ENCODE measurements at places on chromosomes 4 and X.

DNA sequence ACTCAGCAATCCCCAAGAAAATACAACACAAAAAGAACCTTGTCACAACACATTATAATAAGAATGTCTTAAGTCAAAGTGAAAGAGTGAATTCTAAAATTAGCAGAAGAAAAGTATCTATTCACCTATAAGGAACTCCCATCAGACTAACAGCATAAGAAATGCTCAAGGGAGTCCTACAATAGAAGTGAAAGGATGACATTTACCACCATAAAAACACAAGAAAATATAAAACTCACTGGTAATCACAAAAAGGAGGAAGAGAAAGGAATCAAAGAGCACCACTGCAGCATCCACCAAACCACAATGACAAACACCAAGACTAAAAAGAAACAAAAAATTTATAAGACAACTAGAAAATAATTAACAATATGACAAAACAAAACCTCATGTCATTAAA lies 257.0 kb upstream of the AGTR2 start:
- no peak for DNase-seq

- no peak for DNase-seq
Observed at GRCh38 chr4:78379991-78380729, 171.4 kb upstream of the ANXA3 start.

DNA sequence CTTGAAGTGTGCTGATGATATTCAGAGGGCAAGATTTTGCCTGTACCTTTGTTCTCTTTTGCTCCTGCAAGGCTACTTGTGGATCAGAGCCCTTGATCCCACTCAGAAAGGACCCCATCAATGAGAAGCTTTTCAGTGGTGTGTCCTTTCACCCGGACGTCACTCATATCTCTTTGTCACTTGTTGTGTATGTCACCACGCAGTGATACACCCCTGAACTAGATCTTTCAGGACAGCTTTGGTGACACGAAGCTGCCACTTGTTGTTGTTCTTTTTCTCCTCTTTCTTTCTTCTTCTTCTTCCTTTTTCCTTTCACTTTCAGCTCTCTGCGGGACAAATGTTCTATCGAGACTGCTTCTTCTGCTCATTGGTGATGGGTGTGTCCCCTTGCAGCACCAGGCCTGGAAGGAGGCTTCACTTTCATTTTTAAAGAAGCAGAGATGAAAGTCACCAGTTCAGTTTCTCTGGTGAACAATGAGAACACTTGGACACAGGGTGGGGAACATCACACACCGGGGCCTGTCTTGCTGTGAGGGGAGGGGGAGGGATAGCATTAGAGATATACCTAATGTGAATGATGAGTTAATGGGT lies 83.6 kb downstream of the NBDY start:
- DNase-seq = peak; percentile 39

DNA sequence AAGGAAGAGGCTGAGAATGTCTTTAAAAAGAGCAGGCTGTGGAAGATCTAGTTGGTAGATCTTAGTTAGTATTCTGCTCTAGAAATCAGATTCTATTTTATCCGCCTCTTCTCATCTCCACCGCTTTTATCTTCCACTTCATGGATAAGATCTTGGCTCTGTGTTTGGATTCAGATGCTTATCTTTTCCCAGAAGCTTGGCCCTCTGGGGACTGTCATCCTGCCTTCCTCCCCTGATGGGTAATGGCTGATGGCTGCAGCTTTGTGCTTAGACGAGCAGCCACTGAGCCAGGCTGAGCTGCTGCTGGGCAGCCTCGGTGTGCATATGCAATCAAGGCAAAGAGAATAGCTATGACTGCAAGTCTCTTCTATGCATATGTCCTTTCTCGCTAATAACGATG lies 23.5 kb downstream of the TRIML1 start:
- no peak for DNase-seq
